Right hindlimb (tissue), 1 donor: ENCODE measurements at places on chromosomes 4 and X.
A peak's percentile ranks its signal among the peaks of the same experiment; 100 is the strongest.

GRCh38 chr4:149136951-149137620 is 678.6 kb downstream of the IQCM start:
- DNase-seq: peak; percentile 76

DNA sequence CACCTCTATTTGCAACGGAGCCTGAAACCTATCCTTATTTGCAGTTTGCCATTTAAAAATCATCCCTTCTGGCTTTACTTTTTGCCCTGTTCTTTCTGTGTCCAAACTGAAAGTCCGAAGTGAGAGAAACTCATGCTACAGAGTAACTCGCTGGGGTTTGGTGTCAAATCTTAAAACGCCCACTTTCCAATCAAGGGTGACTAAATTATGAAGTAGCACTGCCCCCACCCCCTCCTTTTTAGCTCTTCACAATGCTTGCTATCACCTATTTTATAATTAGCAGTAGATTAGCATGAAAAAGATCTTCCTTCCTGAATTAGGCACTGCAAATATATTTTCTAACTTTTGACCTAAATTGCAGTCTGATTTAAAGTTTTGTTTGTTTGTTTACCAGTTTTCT is 52.5 kb downstream of the VGLL1 start:
- no peak for DNase-seq

- no peak for DNase-seq
Measured at GRCh38 chrX:39682778-39683177, 415.0 kb downstream of the BCOR start.

- DNase-seq: no peak
Measured at GRCh38 chr4:55032179-55032578, 93.2 kb downstream of the KDR start.

GRCh38 chr4:74886484-74886883 is 46.4 kb upstream of the PARM1 start:
- DNase-seq: no peak

DNA sequence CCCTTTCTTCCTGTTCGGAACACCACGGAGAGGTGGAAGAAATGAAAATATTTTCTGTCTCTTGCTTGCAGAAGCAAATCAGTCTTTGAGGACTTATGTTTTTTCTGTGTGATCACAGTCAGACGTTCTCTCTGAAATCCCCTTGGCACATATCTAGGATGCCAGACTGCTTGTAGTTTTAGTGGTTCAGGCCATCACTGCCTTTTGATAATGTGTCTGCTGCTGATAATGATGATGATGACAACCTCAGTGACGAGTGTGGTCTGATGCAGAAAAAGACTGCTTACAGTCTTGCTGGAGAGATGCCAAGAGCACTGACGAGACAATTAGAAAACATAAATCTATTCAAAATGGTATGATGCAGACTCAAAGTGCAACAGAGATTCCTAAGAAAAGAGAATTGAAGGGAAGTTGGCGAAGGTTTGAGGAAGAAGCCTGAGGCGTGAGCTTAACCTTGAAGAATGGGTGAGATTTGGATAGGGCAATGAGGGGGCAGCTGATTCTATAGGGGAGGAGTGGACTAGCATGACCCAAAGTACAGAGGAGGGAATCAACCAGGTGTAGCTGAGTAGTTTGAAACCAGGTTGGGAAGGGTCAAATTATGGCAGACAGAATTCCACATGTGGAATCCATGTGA is 7.9 kb downstream of the RAB33A start:
- no peak for DNase-seq

GRCh38 chr4:110487873-110488272 is 11.9 kb downstream of the ENPEP start:
- no peak for DNase-seq

- peak; percentile 19 for DNase-seq
Measured at GRCh38 chr4:79141530-79141929, 184.3 kb downstream of the NAA11 start.

GRCh38 chr4:8898419-8898818 is 26.8 kb upstream of the HMX1 start:
- DNase-seq: peak; percentile 76

DNA sequence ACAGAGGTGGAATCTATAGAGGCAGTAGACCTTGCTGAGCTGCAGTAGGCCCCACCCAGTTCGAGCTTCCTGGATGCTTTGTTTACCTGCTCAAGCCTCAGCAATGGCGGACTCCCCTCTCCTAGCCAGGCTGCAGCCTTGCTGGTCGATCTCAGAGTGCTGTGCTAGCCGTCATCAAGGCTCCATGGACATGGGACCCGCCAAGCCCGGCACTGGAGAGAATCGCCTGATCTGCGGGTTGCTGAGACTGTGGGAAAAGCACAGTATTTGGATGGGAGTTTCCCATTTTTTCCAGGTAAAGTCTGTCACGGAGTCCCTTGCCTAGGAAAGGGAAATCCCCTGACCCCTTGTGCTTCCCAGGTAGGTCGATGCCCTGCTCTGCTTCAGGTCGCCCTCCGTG is 124.8 kb upstream of the KLF8 start:
- DNase-seq: no peak

DNA sequence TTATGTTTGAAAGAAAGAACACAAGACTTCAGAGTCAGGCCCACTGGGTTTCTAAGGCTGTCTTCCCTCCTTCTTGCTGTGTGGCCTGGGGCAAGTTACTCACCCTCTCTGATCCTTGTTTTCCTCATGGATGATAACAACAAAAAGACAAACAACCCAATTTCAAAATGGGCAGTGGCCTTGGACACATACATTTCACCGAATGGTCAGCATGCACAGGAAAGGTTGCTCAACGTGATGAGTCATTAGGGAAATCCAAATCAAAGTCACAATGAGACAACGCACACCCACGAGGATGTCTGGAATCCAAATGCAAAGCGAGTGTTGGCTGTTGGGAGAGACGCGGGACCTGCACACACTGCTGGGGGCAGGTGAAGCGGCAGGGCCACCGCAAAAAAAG is 50.8 kb upstream of the PPP2R2C start:
- no peak for DNase-seq

DNA sequence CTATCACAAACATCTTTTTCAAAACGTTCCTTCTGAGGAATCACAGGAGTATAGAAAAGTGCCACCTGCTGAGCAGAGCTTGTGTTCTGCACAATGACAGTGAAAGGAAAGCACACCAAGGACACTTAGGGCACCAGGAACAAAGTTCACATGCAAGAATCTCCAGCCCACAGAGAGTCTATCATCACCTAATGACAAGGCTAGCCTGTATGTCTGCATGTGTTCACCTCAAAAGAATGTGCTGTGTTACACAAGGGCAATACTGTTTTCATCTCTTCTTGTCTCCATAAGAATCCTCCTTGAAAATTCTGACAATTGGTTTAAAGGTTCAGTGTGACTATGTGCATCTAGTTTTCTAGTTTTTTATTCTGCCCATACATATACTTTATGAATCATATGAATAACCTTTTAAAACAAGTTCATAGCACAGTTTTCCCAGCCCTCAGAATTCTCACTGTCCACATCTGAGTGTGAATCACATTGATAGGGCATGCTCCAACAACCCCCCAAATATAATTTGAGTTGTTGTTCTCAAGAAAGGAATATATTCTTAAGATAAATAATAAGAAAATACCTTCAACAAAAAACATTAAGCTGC is 118.0 kb downstream of the PWWP3B start:
- DNase-seq: no peak

DNA sequence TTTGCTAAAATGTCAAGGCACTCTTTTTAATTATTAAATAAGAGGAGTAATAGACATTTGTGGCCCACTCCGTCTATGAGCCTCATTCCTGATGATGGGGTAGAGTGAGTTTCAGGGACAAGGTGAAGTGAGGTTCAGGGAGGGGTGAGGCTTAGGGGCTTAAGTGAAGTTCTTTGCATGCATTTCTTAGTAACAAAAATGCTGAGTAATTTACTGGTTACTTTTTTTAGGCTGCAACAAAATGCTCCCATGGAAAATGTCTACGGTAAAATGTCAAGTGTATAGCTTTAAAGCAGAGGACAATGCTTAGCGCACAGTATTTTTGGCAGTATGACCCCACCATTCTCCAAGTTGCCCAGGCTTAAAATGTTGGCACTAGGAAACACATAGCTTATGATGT is 2.0 kb upstream of the USO1 start:
- DNase-seq: no peak

DNA sequence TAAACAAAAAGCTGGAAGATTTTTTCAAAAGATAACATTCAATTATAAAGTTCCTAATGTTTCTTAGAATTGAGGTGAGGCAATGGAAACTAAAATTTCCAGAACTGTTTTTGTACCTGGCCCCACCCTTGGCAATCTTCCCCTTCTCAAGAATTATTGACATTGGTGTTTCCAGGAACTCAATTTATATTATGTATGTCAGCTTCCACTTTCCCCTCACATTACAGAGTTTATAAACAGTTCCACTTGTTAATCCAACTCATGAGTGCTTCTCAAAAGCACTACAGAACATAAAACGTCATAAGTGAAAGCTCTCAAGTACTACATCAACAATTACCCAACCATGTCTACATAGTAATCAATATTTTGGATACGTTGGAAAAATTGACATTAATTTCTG is 107.4 kb downstream of the FAM13A start:
- no peak for DNase-seq

GRCh38 chr4:16225167-16225862 is 956 bp downstream of the TAPT1 start:
- no peak for DNase-seq

DNA sequence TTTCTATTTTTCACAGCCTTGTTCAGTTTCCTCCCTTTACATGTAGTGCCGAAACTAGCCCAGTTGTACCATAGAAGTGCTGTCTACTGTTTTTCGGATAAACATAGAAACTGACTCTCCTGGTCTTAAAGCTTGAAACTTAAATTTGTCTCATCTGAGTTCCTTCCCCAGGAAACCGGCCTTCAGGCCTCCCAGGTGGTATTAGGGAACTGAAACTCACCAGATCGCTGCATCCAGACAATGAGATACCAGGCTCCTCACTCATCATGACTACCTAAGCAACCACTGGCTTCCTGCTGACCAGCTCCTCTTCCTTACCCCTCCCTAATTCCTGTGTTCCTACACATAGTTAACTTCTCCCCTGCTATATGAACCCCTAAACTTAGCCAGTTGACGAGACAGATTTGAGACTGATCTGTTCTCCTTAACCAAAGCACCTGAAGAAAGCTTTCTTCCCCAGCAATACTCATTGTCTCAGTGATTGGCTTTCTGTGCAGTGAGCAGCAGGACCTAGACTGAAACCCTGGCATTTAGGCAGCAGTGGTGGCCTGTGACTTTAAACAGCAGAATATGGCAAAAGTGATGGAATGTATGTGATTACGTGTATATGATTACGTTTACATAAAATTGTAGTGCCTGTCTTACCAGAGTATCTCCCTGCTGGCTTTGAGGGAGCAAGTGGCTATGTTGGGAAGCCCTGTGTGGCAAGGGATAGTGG is 959.1 kb upstream of the LCORL start:
- no peak for DNase-seq

GRCh38 chrX:109859651-109860050 is 126.6 kb upstream of the ACSL4 start:
- no peak for DNase-seq

GRCh38 chrX:68658530-68658929 is 11.1 kb downstream of the STARD8 start:
- no peak for DNase-seq

- DNase-seq: no peak
Measured at GRCh38 chr4:159871141-159871540, 768.3 kb downstream of the RAPGEF2 start.

GRCh38 chr4:57710053-57710452 is 599.9 kb upstream of the IGFBP7 start:
- DNase-seq: no peak
